ENCODE measurements at places on chromosomes 12 and 14. TPM values are rescaled to one million over a fixed set of nuclear protein-coding genes. Genes with fewer than 3 reads are reported as not detected.

- no peak for DNase-seq
These were observed 11.9 kb downstream of the STYX start for GRCh38 chr14:52741865-52742264.

- no peak for DNase-seq
These were observed 34.8 kb upstream of the PMCH start for GRCh38 chr12:102232446-102232845.

TSPAN11 gene
- 0.61 TPM for polyA plus RNA-seq

LIMA1 gene
- 13.1 TPM for polyA plus RNA-seq

DNA sequence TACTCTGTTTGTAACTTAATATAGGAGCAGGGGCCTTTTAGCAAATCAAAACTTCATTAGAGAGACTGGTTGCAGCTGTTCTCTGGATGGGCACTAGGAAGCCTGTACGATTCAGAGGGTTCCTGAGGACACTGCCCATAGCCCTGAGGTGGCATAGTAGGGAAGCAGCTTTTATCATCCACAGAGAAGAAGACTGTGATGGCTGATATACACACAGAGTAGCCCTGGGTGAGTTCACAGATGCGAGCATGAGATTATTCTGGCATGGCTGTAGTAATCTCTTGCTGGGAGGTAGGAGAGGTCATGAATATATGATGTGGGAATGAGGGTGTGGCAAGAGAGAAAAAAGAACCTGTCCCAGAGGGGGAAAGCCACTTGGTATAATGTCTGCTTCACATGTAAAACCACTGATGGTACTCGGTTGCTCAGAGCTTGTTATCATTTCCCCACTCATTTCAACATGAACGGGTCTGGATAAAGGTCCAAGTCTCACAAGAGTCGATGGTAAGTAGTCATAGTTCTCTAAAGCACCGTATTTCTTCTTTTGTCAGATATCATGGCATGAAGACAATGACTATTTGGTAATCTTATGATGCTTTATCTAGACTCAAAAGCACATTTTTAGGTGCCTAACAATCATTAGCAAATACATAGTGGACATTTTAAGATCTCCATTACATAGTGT is 52.0 kb downstream of the PEBP1 start:
- DNase-seq, result no peak

CRIP1 gene
- polyA plus RNA-seq, result 81.1 TPM

GRCh38 chr12:112159146-112159541 is 33.8 kb downstream of the TRAFD1 start:
- DNase-seq, result no peak

DNA sequence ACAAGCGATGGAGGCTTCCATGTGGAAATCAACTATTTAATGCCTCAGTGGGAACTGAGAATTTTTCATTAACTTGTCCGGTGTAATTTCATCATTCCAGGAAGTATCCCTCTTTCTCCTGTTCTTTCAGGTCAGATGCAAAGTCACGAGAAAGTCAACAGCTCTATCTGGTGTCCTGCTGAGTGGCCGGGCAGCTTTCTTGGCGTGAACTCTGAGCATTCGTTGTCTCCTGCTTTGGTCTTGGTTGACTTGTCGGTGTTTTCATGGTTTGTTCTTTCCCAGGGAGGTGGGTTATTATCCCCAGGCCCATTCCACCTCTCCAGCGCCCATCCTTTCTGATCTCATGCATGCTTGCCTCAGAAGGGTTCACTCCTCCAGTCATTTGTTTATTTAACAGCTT is 149.1 kb downstream of the GLT1D1 start:
- no peak for DNase-seq

DNA sequence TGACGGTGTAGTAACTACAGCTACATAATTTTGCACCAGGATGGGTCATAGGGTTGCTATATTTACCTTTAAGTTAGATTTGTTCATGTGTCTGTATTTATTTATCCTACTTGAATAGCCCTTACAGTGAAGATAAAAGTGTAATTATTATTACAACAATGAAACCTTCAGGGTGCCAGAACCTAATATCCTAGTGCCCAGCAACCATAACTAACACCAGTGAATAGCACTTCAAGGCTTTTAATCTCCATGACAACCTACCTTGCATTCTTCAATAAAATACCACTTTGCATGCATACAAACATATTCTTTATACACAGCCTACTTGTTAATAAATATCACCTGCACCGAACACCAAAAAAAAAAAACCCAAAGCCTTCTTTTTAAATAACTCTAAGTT is 58.7 kb upstream of the G2E3 start:
- no peak for DNase-seq

MORN3 gene
- 0.08 TPM for polyA plus RNA-seq

DNA sequence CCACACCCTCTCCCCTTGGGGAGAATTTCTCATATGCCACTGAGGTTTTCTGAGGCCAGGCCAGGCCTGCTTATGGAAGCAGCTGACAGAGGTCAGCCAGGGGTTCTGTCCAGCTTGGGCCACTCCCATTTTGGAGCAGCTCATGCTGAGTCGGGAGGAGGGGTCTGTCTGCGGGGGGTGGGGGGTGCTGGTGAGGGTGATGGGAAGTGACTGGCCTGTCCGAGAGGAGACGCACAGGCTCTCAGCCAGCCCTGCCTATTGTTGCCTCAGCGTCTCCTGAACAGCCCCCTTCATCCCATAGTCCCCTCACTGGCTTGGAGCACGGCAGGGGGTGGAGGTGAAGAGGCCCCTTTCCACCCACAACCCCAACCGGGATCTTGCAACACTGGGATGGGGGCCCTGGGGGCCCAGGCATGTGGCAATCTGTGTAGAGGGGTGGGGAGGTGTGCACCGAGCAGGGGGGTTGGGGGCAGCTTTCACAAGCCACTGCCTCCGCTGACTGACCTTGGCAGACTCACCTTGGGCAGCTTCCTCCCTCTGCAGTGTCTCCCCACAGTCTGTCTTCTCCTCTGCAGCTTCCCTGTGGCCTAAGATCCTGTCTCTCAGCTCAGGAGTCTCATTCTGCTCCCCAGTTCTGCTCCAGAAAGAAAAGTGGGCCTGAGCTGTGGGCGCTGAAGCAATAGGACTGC is 5.5 kb downstream of the CEBPE start:
- no peak for DNase-seq

DNA sequence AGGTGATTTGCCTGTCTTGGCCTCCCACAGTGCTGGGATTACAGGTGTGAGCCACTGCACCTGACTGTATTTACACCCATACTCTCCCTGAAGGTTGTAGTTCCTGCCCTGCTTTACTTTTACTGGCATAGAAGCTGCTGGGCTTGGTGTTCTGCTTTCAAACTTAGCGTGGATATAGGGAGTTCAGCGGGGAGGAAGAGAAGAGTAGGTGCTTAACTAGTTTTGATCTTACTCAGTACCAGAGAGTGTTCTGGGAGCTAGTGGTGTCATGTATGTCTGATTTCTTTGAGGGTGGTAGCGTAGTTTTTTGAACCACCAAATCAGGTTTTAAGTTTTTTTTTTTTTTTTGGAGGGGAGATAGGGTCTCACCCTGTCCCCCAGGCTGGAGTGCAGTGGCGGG is 13.8 kb downstream of the RCOR1 start:
- no peak for DNase-seq

DNA sequence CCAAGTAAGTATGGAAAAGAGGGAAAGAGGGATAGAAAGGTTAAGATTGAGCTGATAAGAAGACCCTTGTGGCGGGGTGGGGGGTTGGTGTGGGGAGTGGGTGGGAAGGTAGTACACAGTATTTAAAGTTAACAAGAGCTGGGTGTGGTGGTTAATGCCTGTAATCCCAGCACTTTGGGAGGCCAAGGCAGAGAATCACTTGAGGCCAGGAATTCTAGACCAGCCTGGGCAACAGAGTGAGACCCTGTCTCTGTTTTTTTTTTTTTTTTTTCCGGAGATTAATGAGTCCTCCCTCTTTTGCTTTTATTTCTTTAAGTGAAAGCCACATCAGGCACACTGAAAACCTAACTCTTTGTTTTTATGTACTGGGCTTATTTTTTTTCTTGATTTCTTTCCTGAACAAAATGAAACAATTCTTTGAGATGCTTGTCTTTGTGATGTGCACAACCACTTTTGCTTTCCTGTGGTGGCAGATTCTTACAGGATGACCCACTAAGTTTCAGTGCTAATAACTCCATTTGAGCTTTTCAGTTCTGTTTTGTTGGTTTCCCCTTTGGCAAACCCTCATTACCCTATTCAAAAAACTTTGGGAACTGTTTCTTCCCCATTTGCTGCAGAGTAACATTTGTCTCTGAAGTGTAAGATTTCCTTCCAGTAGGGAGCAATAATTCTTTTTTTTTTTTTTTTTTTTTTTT is 54.8 kb downstream of the WNK1 start:
- no peak for DNase-seq

GRCh38 chr12:48601013-48601756 is 31.3 kb upstream of the LALBA start:
- DNase-seq, result no peak

DNA sequence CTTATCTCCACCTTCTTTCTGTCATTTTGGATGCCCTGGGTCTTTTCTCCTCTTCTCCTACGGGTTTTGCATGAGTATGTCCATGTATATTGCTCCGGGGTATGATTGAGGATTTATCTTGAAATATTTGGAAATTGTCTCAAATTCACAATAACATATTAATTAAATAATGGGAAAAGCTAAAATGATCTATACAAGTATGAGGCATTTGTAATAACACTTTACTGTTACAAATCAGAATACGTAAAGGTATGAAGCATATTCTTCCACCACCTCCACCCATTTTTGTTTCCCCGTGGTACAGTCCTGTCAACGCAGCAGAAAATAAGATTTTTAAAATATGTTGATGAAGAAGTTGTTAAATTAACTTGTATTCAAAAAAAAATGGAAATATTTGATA is 91.3 kb downstream of the PPP2R5C start:
- no peak for DNase-seq

HVCN1 gene
- polyA plus RNA-seq, result 13.6 TPM

ACSS3 gene
- polyA plus RNA-seq, result 17.7 TPM

- no peak for DNase-seq
These were observed 27.7 kb downstream of the DIO3 start for GRCh38 chr14:101588990-101589389.

TUBA1B gene
- 189 TPM for polyA plus RNA-seq

OTX2 gene
- polyA plus RNA-seq, result not detected

SLCO1A2 gene
- polyA plus RNA-seq, result not detected

- DNase-seq, result no peak
These were observed 34.4 kb downstream of the ITPR2 start for GRCh38 chr12:26798640-26799039.

DNA sequence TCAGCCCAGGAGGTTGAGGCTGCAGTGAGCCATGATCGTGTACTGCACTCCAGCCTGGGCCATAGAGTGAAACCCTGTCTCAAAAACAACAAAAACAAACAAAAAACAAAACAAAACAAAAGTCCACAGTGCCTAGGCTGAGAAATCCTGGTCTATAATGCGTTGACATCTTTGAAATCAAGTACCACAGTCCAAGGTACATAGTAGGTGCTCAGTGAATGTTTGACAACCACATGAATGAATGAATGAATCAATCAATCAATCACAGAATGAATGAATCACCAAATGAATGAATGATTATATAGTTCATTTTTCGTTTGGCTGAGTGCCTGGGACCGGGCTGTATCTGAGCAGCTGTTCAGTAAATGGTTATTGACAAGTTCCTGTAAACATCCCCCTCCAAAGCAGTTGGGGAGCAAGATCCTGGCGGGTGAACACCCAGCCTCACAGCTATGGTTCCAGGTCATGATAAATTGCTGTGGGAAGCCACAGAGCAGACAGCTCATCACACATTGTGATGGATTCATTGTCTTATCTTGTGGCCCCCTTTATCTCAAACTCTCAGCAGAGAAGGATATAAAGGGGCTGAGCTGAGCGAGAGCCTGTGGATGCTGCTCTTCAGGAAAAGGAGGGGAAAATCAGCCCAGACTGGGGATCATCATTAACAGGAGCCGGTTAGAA is 30.4 kb upstream of the IFT81 start:
- no peak for DNase-seq

DNA sequence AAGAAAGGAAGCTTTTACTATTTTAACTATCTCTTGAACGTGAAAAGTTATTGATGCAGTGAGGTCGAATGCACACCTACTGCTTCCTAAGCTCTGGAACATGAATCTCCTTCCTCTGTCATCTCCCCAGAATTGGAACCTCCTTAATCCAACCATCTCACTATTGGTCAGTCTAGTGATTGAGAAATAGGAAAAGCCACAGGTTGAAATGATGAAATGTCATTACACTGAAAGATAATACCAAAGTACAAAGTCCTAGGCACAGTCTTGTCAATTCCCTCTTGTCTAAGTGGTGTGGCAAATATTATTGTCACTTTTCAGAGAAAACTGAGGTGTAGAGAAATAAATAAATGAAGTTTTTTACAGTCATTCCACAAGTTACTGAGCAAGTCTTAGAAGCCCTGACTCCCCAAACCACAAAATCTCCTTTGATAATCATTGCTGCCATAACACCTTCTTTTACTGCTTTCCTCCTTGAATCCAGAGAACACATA is 19.5 kb upstream of the HIGD1C start:
- no peak for DNase-seq

GRCh38 chr12:130987151-130987931 is 33.6 kb downstream of the ADGRD1 start:
- DNase-seq, result no peak

GRCh38 chr12:132407992-132408391 is 78.6 kb upstream of the GALNT9 start:
- no peak for DNase-seq

- no peak for DNase-seq
These were observed 192.1 kb upstream of the ALG10B start for GRCh38 chr12:38124247-38125012.

KRT3 gene
- not detected for polyA plus RNA-seq

RASSF8 gene
- polyA plus RNA-seq, result 5.2 TPM

ANG gene
- 3.3 TPM for polyA plus RNA-seq

EPYC gene
- not detected for polyA plus RNA-seq

DNA sequence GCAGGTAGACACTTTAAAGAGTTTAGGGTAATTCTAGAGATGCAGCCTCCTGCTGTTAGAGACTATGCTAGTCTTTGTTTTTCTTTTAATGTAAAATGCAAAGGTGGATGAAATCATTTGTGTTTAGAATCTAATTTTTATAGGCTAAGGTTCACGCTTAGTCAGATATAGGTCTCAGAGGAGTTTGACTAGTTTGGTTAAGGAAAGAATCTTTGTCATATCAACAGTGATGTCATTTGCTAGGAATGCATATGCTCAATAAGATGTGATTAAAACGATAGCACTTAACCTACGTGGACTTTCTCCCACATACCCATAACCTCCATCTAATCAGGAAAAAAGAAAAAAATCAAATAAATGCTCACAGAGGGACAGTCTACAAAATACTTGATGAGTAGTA is 859.3 kb upstream of the ATXN7L3B start:
- no peak for DNase-seq

Measured in heart left ventricle (tissue), 16 donors.